Right cardiac atrium (tissue), 5 donors: ENCODE measurements at places on chromosomes 4 and X.

GRCh38 chrX:77953302-77953701, 16.1 kb downstream of the PGAM4 start:
- DNase-seq, result no peak

DNA sequence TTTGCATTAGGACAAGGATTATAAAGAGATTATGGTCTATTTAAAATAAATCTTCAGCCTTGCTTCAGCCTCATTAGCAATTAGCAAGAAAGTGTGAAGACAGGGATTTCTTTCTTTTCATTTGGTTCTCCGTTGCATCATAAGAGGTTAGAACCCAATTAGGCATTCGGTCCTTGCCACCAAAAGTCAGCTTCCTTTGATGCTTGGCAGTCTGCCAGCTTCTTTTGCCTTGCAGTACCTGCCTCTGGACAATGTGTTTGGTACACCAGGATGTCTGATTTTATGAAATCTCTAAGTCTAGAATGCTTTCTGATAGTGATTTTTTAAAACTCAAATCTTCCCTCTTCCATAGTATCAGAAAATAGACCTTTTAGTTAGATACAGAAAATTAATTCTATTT, 12.4 kb downstream of the SMIM20 start:
- no peak for DNase-seq

GRCh38 chr4:53105313-53105712, 243.2 kb downstream of the RASL11B start:
- no peak for DNase-seq

DNA sequence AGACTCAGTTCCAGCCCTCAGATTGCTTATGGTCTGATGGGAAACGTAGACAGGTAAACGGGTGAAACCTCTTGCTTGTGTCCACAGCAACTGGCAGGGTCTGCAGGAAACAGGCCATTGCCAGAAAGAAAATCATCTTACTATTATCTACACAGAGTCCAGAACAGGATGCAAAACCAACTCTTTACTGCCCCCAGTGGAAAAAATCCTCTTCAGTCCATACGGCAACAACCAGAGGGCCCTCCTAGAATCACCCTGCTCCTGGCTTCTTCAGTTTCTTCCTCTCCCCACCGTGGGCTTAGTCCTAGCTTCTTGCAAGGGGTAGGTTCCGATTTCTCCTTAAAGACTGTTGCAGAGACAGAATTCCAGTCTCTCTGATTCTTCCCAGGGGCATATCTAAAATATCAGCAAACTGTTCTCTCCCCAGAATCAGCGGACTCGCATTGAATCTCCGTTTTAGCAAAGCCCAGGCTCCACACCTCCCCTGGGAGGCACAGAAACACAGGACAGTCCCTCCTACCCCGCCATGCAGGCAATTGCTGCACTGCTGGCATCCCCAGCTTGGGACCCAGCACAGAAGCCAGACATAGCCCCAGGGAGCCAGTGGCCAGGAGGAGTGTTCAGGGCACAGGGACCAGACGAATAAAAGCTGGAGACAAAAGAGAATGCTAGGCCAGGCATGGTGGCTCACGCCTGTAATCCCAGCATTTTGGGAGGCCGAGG, 41.0 kb upstream of the SH3RF1 start:
- DNase-seq, result peak; percentile 44

- peak; percentile 15 for DNase-seq
These were observed 39.8 kb downstream of the PLK4 start for GRCh38 chr4:127920521-127920920.

- no peak for DNase-seq
These were observed 31.1 kb downstream of the ZCCHC4 start for GRCh38 chr4:25343671-25344070.

DNA sequence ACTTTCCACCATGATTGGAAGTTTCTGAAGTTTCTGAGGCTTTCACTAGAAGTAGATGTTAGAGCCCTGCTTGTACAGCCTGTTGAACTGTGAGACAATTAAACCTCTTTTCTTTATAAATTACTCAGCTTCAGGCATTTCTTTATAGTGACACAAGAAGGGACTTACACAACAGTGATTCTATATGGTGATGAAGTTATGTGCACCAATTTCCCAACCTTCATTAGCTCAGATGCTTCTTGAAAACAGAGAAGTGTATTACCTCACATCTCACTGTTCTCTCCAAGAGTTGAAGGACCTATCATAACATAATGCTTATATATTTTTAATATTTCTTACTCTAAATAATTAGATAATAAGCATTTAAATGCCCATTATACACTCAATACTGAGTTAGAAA, 202.1 kb upstream of the ANXA10 start:
- DNase-seq, result no peak

DNA sequence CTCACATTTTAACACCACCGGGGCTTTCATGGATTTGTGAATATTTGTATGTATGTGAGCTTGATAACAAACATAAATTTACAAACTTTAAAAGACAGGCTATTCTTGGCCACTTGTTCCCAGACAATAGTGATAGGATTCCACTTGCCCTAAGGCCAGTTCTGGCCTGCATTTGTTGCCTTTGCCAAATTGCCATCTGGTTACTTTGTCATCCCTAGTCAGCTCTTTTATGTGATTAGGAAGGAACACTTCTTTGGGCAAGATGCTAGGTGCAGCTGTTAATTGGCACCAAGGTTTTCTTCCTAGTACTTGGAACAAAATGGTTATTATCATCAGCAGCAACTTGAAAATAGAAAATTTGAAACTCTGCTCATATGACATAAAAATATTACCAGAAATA, 63.3 kb downstream of the CCSER1 start:
- DNase-seq, result no peak

DNA sequence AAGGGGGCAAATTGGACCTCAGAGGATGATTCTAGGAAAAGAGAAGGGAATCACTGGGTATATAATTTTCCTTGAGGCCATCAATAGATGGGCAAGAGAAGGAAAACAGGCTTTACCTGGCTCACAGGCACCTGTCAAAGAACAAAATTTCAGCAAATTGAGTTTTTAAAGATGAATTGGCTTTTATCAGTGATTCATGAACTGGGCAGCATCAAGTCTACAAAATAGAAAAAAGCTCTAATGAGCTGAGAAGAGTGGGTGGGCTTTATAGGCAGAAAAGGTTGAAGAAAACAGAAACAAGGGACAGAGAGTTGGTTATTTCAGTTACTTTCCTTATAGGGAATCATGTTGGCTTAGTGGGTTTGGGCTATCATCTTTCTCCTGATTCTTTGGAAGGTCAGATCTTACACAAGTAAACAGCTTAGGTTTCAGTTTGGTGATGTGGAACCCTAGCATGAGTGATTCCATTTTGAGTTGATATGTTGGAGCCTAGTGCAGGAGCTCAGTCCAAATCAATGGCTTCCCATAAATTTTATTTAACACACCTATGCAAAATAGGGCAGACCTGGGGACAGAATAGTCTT, 120.7 kb upstream of the MED14 start:
- no peak for DNase-seq

DNA sequence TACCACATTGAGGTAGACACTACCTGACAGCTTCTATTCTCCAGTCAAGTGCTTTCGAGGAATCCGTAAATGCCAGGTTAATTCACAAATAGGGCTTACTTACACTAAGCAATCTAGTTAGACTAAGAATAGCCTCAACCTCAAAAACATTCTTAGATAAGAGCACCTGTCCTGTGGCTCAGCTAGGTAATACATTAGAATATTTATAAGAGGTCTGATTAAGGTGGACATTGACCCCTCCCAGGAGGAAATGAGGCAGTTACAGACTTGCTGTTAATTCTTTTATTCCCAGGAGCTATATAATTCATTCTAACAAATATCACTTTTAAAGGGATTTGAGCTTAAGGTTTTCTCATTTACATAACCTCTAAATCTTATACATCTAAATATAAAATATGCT, 758.1 kb downstream of the GRID2 start:
- DNase-seq, result no peak

GRCh38 chr4:71857713-71858451, 74.0 kb upstream of the GC start:
- no peak for DNase-seq

GRCh38 chrX:23118890-23119527, 119.2 kb downstream of the DDX53 start:
- no peak for DNase-seq

- DNase-seq, result no peak
These were observed 84.0 kb downstream of the NAA11 start for GRCh38 chr4:79241846-79242245.

DNA sequence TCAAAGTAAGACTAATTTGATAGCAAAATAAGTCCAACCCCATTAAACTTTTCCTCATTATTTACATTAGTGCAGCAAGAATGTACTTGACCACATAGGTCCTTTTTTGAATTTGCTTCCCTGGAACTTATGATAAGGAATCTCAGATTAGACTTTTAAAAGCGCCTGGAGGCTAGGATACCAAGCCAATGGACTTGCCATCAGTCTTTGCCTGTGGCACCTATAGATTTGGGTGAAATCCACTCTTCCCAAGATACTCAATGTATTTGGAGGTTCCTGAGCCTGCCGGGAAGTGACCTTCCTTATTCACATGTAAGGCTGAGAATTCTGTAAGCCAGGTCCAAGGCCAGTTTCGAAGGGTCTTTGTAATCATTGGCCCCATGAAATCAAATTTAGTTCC, 553.6 kb downstream of the ADGRL3 start:
- no peak for DNase-seq

DNA sequence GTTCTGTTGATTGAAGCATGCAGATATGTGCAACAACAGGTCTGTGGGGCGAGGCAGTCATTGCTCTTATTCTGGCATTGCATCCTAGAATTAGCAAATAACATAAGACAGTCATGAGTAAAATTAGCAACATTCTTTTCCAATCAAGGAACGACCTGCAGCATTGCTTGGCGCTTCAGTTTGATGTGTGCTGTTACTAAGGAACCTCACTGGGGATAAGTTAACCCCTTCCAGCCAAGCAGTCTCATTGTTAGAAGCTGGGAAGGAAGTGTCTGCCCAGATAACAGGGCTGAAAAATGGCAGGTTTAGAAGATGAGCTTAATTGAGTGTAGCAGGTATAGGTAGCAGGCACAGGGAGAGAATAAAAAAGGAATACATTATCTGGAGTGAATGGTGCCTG, 55.4 kb downstream of the RBM46 start:
- no peak for DNase-seq

DNA sequence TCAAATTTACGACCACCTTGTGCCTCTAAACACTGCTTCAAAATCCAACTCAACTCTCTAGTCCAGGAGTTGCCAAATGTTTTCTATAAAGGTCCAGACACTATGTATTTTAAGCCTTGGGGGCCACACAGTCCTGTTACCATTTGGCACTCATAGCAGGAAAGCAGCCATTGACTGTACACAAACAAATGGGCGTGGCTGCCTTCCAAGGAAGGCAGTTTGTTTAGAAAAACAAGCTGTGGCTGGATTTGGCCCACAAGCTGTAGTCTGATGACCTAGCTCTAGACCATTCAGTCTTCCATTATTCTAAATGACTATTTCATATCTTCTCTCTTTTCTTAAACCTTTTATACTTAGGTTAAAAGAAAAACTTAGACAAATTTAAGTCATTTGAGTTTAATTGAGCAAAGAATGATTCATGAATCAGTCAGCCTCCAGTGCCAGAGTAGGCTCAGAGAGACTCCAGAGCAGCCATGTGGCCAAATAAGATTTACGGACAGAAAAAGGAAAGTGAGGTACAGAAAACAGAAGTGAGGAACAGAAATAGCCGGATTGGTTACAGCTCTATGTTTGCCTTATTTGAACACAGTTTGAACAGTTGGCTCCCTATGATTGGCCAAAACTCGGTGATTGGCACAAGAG, 825.8 kb upstream of the LCORL start:
- no peak for DNase-seq

DNA sequence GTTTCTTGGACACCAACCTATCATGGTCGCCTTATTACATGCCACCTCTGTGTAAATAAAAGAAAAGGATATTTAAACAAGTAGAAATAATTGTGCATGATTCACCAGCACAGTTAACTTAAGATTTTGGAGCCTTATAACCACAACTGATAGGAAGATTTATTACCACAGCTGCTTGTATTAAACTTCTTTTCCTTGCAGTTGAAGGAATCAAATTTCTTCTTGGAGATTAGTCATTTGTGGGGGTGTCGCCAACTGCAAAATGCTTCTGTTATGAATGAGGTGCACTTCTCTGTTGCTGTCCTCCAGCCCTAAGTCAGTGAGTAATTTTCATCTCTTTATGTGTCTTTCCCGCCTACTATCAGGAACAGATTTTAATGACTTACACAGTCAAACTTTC, 73.3 kb downstream of the OR13H1 start:
- DNase-seq, result no peak

- no peak for DNase-seq
These were observed 67.1 kb downstream of the CBR4 start for GRCh38 chr4:168942985-168943384.

GRCh38 chr4:142813388-142813787, 32.7 kb downstream of the INPP4B start:
- DNase-seq, result no peak

GRCh38 chr4:150540536-150540935, 41.4 kb upstream of the MAB21L2 start:
- DNase-seq, result no peak

DNA sequence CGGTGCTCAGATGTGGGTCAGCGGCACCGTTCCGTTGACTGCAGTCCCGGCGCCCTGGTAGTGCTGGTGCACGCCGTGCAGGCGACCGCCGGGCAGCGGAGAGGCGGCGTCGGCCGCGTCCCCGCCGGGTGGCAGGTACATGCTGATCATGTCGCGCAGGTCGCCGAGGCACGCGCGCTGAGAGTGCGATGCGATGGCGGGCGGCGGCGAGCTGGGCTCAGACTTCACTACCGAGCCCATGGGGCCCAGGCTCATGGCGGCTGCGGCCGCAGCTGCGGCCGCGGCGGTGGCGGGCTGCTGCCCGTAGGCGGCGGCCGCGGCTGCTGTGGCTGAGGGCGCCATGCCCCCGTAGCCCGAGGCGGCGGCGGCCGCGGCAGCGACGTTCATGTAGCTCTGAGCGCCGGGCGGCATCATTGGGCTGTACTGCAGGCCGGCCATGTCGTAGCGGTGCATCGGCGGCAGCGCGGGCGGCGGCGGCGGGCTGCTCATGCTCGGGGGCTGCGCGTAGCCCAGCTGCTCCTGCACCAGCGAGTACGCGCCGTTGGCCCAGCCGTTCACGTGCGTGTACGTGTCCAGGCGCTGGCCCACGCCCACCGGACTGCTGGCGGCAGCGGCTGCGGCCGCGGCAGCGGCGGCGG, 1.0 kb downstream of the SOX3 start:
- peak; percentile 35 for DNase-seq
